GOT3 (cell line): ENCODE measurements at places on chromosomes 2 and 18.

DNA sequence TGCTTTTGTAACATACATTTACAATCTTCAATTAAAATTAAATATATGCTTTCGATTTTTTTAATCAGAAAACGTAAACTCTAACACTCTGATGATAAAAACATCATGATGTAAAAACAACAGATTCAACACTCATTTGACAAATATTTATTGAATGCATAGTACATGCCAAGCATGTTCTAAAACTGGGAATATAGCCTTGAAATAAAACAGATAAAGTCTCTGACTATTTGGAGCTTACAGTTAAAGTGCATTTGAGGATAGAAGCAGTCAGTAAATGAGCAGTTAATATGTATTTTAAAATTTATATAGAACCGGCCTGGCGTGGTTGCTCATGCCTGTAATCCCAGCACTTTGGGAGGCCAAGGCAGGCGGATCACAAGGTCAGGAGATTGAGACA lies 47.8 kb downstream of the TMX3 start:
- DNase-seq = no peak

DNA sequence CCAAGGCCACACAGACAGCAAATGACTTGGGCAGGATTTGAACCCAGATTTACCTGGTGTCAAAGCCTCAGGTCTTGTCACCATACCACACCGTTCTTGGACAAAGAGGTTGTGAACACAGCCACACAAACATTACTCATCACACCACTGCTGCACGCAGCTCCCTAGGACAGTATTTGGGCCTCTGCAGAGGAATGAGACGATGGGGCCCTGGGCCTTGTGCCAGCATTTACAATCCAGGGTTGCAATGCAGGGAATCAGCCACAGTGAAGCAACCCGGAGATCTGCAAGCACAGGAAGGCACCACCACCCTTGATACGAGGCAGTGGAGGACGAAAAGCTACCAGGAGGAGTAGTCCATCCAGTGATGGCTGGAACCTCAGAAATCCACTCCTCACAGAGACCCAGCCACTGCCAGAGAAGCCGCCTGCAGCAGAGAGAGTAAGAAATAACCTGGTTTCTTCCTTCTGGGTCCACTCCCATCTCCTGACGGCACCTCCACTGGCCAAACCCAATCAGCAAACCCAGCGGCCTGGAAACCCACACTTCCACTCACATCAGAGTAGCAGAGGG lies 3.7 kb upstream of the MTCL1 start:
- no peak for DNase-seq

GRCh38 chr18:50558948-50559751 lies 737 bp upstream of the MAPK4 start:
- no peak for DNase-seq

- DNase-seq = no peak
Observed at GRCh38 chr2:34001557-34001956, 402.5 kb upstream of the FAM98A start.

DNA sequence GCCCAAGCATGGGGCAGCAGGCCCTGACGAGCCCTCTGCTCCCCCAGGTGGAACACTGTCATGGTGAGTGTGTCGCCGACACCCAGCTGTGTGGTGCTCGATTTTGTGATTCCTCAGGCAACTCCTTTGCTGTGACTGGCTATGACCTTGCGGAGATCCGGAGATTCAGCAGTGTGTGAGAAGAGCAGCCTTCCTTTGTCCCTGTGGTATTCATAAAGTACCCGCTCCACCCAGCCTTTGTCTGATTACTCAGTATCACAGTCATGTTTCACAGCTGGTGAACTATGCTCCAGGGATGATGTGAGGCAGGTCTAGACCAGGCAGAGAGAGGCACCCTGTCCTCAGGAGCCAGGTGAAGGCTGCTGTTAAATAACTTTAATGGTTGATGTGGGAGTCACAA lies 4.0 kb downstream of the WDR54 start:
- no peak for DNase-seq

GRCh38 chr2:229725716-229726574 lies 11.6 kb upstream of the DNER start:
- no peak for DNase-seq
